ENCODE measurements at places on chromosomes 2 and 18. TPM values are rescaled to one million over a fixed set of nuclear protein-coding genes. Genes with fewer than 3 reads are reported as not detected.

MPP4 gene
- under 0.01 TPM for total RNA-seq

CHST9 gene
- 2.4 TPM for total RNA-seq

PTPRN gene
- 24.5 TPM for total RNA-seq

L3MBTL4 gene
- 34.2 TPM for total RNA-seq

LRP1B gene
- total RNA-seq, result 84.0 TPM

TMEM17 gene
- total RNA-seq, result 4.9 TPM
